ENCODE measurements at places on chromosomes 2 and 18. TPM values are rescaled to one million over a fixed set of nuclear protein-coding genes. Genes with fewer than 3 reads are reported as not detected.

CARF gene
- 7.8 TPM for total RNA-seq

NEURL3 gene
- total RNA-seq = not detected

PDE11A gene
- 0.23 TPM for total RNA-seq

DNA sequence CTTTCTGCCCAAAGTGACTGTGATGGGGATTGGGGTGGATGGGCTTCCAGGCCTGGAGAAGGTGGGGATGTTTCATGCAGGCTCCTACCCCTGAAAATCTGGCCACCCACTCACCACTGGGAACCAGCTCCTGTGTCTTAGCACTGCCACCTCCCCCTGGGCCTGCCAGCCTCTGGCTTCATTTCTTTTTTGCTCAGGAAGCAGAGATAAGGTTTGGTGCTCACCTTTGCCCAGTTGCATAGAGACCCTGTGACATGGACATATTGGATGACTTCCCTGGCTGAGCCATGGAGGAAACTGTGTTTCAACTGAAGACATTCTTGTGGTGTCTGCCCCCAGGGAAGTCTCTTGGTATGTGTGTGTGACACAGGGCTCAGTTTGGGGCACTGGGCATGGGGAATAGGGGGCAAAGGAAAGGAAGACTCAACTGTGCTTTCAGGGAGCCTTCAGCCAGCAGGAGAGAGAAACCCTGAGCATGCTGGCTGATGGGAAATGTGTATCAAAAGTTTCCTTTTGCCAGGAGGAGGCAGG, 16.7 kb downstream of the CTIF start:
- peaks cover 15% of the 10 kb centered on the region for H3K4me1 ChIP-seq
- H3K27me3 ChIP-seq = no peaks in the 10 kb centered on the region
- no peak for DNase-seq
- no peak overlapping the region for H3K4me3 ChIP-seq

DNA sequence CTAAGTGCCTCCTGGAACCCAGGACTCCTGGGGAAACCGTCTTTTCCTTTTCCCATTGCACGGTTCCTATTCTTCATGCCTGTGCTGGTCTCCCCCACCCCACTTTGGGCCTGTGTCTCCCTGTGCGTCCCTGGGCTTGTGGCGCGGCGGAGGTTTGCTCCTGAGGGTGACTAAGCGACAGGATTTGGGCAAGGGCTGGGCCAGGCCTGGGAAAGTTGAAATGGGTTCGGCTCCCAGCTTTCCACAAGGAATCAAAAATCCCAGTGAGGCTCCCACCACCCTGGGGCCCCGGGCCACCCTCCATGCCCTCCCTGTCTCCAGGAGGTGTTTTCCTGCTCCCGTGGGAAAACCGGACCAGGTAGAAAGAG, 197.6 kb downstream of the NDUFA10 start:
- no peaks in the 10 kb centered on the region for H3K36me3 ChIP-seq
- no peaks in the 10 kb centered on the region for H3K27me3 ChIP-seq
- H3K4me3 ChIP-seq = no peak overlapping the region
- no peak for DNase-seq

DNA sequence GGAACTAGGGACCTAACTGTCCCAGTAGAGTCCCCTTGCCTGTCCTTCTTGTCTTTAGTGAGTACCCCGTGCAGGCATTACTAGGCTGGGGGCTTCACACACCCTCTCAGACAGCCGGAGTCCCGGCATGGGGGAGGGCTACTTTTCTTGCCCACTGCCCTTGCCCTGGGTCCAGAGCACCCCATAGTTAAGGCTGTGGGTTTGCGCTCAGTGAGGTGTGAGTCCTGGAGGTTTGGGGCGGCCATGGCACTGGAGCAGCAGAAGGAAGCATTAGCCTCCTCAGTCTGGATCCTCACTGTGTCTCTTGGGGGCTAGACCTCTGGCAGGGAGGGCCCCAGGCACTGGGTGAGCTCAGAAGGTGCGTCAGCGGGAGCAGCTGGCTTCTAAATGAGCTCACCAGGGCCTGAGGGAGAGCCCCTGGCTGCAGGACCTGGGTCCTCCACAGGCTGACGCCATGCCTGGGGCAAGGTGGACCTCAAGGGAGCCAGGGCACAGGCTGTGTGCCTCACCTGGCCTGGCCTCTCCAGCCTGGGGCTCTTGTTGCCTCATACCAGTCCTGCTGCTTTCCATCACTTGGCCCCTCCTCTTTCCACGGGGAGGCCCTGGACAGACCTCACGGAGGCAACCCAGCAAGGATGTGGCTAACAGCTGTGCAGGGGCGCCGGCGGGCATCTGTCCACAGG, 27.4 kb downstream of the HS6ST1 start:
- no peak overlapping the region for H3K27ac ChIP-seq
- H3K4me3 ChIP-seq = no peak overlapping the region
- no peaks in the 10 kb centered on the region for H3K27me3 ChIP-seq
- no peak for DNase-seq
- H3K4me1 ChIP-seq = peaks cover 14% of the 10 kb centered on the region

GRCh38 chr2:127661072-127661649, 14.2 kb downstream of the LIMS2 start:
- H3K27me3 ChIP-seq = peaks cover 33% of the 10 kb centered on the region
- no peak for DNase-seq
- no peaks in the 10 kb centered on the region for H3K36me3 ChIP-seq
- peaks cover 32% of the 10 kb centered on the region for H3K4me1 ChIP-seq
- H3K27ac ChIP-seq = peak overlapping the region; percentile 86
- peak overlapping the region; percentile 79 for H3K4me3 ChIP-seq

- H3K27me3 ChIP-seq = no peaks in the 10 kb centered on the region
- peaks cover 13% of the 10 kb centered on the region for H3K36me3 ChIP-seq
- DNase-seq = no peak
- no peak overlapping the region for H3K27ac ChIP-seq
- H3K4me1 ChIP-seq = no peaks in the 10 kb centered on the region
- no peak overlapping the region for H3K4me3 ChIP-seq
These were observed 18.6 kb upstream of the ZC3H15 start for GRCh38 chr2:186467421-186467820.

DNA sequence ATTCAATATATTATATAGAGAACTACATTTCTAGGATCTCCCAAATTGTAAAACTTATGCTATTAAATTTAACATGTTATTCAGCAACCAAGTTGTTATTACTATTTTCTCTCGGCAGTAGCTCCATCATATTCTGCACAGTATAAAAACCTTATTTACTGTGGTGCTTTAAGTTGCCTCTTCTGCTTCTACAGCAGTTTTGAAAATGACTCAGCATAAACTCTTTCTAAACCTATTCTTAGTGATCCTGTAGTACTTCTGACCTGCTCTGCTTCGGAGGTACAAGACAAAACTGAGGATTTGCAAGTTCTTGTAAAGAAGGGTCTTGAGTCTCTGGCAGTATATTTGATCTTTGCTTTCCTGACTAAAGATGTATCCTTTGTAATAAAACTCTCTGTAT, 567.2 kb downstream of the TMX3 start:
- H3K27me3 ChIP-seq = no peaks in the 10 kb centered on the region
- no peak for DNase-seq
- no peaks in the 10 kb centered on the region for H3K36me3 ChIP-seq
- no peak overlapping the region for H3K4me3 ChIP-seq
- H3K4me1 ChIP-seq = peaks cover 18% of the 10 kb centered on the region
- H3K27ac ChIP-seq = peak overlapping the region; percentile 5

- H3K4me1 ChIP-seq = peaks cover 39% of the 10 kb centered on the region
- no peaks in the 10 kb centered on the region for H3K36me3 ChIP-seq
- no peak overlapping the region for H3K27ac ChIP-seq
- DNase-seq = no peak
- peak overlapping the region; percentile 95 for H3K4me3 ChIP-seq
- peaks cover 43% of the 10 kb centered on the region for H3K27me3 ChIP-seq
These were observed 2.6 kb downstream of the ANKRD44 start for GRCh38 chr2:197307933-197308521.

DNA sequence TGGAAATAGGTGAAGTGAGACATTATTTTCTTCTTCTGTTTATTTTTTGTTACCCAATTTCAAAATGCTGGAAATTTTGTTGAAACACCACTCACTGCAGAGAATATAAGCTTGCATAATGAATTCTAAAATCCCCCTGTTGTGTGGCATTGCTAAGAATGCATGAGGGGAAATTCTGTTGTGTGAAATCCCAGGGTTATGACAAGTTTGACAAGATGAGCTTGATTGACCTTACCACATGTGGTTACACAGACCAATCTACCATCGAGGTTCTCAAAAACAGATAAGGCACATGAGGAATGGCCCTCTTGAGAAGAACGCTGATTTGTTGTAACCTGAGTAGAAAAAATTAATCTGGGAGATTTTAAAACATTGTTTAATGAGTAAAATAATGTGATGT, 261.6 kb upstream of the MMADHC start:
- H3K4me1 ChIP-seq = no peaks in the 10 kb centered on the region
- H3K36me3 ChIP-seq = peaks cover 4% of the 10 kb centered on the region
- no peaks in the 10 kb centered on the region for H3K27me3 ChIP-seq
- no peak overlapping the region for H3K27ac ChIP-seq
- no peak overlapping the region for H3K4me3 ChIP-seq

- no peaks in the 10 kb centered on the region for H3K27me3 ChIP-seq
- peaks cover 2% of the 10 kb centered on the region for H3K36me3 ChIP-seq
- H3K4me1 ChIP-seq = peaks cover 36% of the 10 kb centered on the region
- no peak for DNase-seq
- peak overlapping the region; percentile 14 for H3K4me3 ChIP-seq
These were observed 365.9 kb upstream of the GALNT5 start for GRCh38 chr2:156891609-156892008.

DNA sequence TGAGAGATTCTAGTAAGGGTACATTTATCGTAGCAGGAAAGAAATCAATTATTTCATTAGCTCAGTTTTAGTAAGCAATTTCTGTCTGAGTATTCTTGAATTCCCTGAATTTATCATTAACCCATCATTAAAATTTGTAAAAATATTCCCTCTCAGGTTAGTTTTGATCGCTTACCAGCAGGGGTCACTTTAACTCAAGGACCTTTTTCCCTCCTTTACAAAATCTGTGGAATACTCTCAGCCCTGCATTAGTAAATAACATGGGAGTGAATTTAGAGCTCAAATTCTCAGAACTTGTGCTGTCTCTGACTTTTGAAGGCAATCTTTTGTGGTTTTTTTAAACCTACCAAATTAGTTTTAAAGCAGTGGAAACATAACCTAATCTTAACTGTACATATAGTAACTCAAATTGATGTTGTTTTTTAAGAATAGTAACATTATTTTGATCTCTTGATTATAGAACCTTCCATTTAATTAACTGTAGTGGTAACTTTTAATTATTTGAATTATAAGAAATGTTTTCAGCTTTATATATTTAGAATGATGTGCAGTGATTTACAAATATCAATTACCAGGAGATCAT, 97.2 kb downstream of the AGPS start:
- no peak for DNase-seq
- H3K36me3 ChIP-seq = no peaks in the 10 kb centered on the region
- no peak overlapping the region for H3K27ac ChIP-seq
- H3K27me3 ChIP-seq = no peaks in the 10 kb centered on the region
- no peak overlapping the region for H3K4me3 ChIP-seq

- no peak overlapping the region for H3K4me3 ChIP-seq
- H3K27ac ChIP-seq = no peak overlapping the region
These were observed 77.4 kb downstream of the INHBB start for GRCh38 chr2:120423167-120423943.

DNA sequence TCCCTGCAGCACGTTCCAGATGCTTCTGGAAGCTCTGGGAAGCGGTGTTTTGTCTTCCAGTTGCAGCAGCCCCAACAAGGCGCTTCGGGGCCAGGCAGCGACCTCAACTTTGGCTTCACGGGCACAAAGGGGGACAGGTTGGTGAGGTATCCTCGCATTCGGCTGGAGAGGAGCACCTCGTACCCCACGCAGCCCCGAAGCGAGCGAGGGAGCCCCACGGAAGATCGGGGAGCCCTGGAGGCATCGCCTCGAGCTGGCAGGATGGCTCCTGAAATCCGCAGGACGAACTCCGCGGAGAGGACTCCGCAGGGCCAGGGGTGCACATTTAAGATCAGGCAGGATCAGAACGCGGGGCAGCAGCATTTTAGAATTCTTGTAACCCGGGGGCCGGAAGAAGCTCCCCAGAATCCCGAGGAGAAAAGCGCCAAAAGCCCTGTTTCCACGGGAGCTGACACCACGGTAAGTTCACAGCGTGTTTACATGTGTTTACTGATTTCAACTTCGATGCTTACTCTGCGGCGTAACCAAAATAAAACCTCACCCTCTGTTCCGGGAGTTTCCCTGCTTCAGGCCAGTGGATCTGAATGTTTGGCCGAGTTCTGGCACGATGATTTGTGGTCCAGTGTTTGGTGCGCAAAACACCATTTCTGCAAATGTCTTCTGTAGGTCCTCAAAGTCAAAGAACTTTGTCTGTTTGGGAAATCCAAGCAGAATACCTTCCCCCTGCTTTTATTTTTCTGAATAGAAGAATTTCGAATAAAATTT, 212.5 kb downstream of the NEDD4L start:
- peaks cover 21% of the 10 kb centered on the region for H3K4me1 ChIP-seq
- no peak overlapping the region for H3K27ac ChIP-seq
- H3K4me3 ChIP-seq = no peak overlapping the region
- peaks cover 4% of the 10 kb centered on the region for H3K36me3 ChIP-seq
- no peak for DNase-seq

DNA sequence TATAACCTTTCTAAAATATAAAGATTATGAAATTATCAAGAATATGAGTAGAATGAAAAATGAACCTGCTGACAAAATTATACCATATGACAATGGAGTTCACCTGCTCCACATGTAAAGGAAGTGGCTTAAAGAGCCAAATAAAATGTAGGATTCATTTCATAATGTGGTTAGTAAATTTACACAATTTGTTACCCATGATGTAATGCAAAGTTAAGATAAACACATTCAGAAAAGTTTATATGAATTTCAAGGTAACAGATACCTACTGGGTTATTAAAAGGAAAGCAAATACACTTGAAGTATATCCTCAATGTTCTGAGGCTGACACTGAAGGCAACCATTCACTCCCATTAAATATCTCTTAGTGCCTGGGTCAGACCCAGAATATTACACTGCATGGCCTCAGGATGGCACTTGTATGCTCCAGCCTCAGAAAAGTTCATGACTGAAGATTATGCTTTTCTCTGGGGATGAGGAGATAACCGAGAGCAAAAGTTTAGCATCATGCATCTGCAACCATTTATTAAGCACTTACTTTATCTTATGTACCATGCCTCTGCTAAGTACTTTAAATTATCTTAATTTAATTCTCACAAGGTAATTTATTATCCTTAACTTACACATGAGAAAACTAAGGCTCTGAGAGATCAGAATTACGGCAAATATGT, 6.2 kb downstream of the STRN start:
- H3K27me3 ChIP-seq = no peaks in the 10 kb centered on the region
- H3K4me1 ChIP-seq = peaks cover 21% of the 10 kb centered on the region
- DNase-seq = no peak
- H3K36me3 ChIP-seq = no peaks in the 10 kb centered on the region
- H3K4me3 ChIP-seq = no peak overlapping the region

GRCh38 chr2:18423636-18424035, 136.8 kb downstream of the RDH14 start:
- H3K27me3 ChIP-seq = peaks cover 6% of the 10 kb centered on the region
- no peak for DNase-seq
- H3K36me3 ChIP-seq = no peaks in the 10 kb centered on the region
- H3K4me3 ChIP-seq = no peak overlapping the region
- no peak overlapping the region for H3K27ac ChIP-seq

- no peak overlapping the region for H3K27ac ChIP-seq
- no peaks in the 10 kb centered on the region for H3K27me3 ChIP-seq
- H3K4me3 ChIP-seq = no peak overlapping the region
- H3K4me1 ChIP-seq = peaks cover 11% of the 10 kb centered on the region
These were observed 78.7 kb upstream of the MBOAT2 start for GRCh38 chr2:9082158-9082557.

GRCh38 chr2:48600204-48600813, 17.3 kb upstream of the GTF2A1L start:
- H3K36me3 ChIP-seq = no peaks in the 10 kb centered on the region
- H3K27me3 ChIP-seq = no peaks in the 10 kb centered on the region
- peaks cover 5% of the 10 kb centered on the region for H3K4me1 ChIP-seq
- peak; percentile 21 for DNase-seq
